ENCODE measurements at places on chromosomes 16 and 17. TPM values are rescaled to one million over a fixed set of nuclear protein-coding genes. Genes with fewer than 3 reads are reported as not detected.

DNA sequence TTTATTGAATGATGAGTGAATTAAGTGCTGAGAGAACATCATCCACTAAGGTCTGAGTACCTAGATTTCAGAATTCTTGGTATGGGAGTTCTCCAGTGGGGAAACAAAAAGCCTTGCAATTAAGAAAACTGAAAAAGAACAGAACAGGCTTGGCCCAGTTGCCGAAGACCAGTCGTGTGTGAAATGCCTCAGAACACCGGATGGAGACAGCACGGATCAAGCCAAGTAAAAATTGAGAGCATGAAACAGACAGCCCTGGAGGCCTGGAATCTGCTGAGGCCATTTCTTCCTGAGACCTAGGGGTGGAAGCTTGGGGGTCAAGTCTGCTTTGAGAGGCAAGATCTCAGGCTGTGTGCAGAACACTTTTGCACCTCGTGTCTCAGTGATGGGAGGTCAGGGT, 43.3 kb downstream of the GRIN2A start:
- no peak for DNase-seq

DNA sequence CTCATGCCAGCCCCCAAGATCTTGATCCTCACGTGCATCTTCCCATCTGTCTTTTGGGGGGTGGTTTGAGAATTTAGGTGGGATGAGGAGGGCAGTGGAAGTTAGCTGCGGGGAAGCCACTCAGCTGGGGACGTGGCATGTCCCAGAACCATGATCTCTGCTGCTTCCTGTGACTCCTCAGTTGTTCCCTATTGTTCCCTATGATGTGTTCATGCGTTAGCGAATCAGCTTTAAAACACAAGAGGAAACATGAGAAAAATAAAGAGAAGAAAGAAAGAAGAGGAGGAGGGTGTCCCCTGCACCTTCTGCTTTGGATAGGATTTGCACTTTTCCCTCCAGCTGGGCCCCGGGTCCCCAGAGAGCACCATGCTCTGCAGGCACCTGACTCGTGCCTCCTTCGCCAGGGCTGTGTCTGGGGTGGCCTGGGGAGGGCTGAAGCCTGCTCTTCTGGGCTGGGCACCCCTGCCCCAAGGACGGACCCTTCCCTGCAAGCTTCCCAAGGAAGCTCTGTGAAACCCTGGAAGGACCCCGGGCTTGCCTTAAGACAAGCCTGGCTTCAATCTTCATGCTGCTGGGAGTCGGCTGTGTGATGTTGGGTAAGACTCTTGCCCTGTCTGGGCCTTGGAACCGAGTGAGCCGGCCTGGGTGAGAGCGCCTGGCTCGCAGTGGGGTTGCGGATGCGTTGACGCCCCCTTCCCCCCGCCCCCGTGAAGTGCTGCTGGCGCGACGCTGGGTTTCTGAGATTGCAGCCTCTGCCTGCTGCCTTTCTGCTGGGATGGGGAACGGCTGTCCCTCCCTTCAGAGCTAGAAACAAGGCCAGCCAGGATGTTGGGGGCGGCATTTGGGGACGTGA, 62.8 kb upstream of the CIBAR2 start:
- DNase-seq = no peak

- no peak for DNase-seq
Observed at GRCh38 chr17:17822189-17822588, 14.6 kb downstream of the SREBF1 start.

DNA sequence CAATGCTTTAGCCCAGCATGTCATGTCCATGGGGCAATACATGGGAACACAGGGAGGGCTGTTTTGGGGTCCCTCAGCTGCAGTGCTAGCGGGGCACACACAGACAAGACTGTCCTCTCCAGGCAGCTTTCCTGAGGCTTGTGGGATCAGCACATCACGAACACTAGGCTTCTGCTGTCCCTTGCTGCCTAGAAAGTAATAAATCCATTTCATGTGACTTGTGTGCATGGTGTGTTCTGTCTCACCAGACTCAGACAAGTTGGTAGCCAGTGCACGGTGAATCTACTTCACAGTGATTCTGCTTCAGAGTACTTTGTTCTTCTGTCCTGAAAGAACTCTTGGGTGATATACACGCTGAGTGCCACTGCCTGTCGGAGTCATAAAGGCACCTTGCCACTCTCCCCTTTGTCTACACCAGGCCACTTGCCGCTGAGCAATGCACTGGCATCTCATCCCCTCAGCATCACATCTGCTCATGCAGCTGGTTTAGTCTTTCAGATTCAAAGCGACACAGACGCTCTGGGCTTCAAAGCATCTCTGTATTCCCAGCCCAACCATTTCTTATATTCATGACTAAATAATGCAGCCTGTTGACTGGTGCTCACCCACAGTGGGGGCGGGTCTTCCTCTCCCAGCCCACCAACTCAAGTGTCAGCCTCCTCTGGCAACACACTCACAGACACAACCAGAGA, 95.2 kb upstream of the COX10 start:
- peak; percentile 16 for DNase-seq

- peak; percentile 0 for DNase-seq
Observed at GRCh38 chr16:47142821-47143676, 696 bp downstream of the NETO2 start.

GRCh38 chr17:73770115-73770848, 126.0 kb upstream of the SDK2 start:
- DNase-seq = peak; percentile 95

DNA sequence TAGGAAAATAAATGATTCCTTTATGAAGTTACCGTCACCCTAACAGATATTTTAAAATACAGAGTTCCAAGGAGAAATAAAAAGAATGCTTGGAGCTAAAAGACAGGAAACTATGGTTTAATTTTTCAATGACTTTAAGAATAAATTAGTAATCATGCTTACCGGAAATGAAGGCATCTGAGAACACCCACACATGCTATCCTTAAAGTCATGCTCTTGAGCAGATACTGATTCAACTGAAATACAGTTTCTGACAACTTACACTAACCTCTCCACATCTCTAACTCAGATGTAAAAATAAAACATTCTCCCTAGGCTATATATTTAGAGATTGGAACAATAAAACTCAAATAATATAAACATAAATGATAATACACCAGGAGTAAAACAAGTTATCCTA, 7.8 kb downstream of the PSMD12 start:
- DNase-seq = no peak

DNA sequence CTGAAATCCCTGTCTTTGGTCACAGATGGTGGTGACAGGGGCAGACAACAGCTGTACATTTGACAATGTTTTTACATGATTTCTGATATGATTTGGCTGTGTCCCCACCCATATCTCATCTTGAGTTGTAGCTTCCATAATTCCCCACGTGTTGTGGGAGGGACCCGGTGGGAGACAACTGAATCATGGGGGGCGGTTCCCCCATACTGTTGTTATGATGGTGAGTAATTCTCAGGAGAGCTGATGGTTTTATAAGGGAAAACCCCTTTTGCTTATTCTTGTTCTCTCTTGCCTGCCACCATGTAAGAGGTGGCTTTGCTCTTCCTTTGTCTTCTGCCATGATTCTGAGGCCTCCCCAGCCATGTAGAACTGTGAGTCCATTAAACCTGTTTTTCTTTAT, 353.9 kb downstream of the CPPED1 start:
- DNase-seq = no peak

- DNase-seq = no peak
Observed at GRCh38 chr17:28391401-28391800, 14.6 kb downstream of the SLC46A1 start.

- no peak for DNase-seq
Observed at GRCh38 chr17:67217446-67217845, 27.6 kb downstream of the HELZ start.

- DNase-seq = no peak
Observed at GRCh38 chr17:62653002-62653825, 25.7 kb downstream of the MRC2 start.

- DNase-seq = no peak
Observed at GRCh38 chr16:57264950-57265371, 19.5 kb downstream of the PLLP start.

GRCh38 chr16:66481943-66482390, 54.9 kb downstream of the BEAN1 start:
- no peak for DNase-seq

GRCh38 chr16:53881371-53881770, 177.4 kb downstream of the FTO start:
- no peak for DNase-seq

- DNase-seq = peak; percentile 32
Observed at GRCh38 chr16:85086347-85087291, 25.7 kb downstream of the CIBAR2 start.

- DNase-seq = peak; percentile 48
Observed at GRCh38 chr17:73342050-73342522, 30.3 kb upstream of the CDC42EP4 start.

DNA sequence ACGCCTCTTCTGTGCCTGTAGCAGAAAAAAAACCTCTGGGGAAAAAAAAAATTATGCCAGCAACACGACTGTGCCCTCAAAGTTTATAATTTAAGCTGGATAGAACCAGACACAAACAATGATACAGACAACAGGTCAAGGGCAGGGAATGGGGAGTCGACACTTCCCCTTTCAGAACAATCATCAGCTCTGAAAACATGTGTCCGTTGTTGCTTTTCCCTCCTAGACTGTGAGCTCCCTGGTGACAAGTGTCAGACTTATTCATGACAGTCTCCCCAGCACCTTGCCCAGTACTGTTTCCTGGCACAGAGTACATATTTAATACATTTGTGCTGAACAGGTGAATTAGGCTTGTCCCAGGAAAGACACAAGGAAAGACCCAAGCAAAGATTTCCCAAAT, 178.3 kb downstream of the SOX9 start:
- DNase-seq = no peak

GRCh38 chr16:7372095-7372494, 39.5 kb downstream of the RBFOX1 start:
- no peak for DNase-seq

DNA sequence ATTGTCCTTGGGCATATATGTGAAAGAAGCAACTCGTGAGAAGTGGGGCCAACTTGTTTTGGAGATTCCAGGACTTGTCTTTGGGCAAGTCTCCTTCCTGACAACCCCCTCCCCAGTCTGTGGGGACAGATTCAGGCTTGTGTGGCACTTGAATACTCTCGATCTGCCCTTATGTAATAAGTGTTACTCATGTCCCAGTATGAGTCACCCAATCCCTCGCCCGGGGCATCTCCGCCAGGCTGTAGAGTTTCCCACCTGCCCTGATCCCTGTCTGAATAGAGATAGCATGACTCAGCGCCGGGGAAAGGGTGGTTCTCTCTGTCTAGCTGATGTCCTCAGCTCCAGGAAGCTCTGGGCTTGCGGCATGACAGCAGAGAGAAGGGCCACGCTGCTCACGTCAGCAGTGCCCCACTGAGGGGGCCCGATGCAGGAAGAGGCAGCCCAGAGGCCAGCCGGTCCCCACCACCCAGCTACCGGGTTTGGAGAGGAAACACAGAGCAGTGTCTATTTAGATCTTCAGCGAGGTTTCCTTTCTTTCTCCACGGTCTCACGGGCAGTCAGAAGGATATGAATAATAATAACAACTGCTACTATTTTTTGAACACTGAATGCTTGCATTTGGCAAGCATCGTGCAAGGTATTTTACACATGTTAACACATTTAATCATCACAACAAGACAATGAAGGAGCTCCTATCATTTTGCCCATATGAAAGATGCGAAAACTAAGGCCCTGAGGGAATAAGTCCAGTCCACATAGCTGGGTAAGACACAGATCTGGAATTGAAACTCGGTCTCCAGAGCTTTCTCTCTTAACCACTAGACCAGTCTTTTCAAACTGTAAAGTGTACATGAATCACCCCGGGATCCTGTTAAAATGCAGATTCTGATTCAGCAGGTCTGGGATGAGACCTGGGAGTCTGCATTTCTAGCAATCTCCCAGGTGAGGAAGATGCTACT, 426.7 kb upstream of the MAF start:
- no peak for DNase-seq

DNA sequence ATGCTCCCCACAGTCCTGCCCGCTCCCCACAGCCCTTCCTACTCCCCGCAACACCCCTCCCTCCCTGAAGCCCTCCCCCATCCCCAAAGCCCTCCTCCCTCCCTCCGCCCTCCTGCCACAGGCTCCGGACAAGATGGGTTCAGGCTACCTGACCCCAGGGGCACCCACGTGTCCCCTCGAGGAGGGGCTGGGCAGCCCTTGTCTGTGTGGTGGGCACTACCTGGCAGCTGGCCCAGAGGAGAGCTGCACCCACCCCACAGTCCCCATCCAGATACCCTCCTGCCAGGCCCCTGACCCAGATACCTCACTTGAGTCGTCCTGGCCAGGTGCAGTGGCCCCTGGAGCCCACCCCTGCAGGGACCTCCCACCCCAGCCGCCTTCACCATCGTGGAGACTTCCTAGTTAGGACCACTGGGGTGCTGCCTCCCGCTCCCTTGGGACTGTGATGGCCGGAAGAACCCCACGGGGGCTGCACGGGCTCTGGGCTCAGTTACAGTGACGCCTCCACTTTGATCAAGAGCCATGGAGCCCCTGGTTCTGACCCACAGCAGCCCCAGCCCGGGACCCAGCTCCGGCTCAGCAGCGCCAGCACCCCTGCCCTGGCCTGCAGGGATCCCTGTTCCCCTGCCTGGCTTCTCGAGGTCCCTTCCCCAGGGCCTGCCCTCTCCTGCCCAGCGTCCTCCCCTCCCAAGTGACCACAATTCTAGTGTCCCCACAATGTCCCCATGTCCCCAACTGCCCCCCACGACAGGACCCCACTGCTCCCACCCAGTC, 806 bp downstream of the PERCC1 start:
- no peak for DNase-seq

DNA sequence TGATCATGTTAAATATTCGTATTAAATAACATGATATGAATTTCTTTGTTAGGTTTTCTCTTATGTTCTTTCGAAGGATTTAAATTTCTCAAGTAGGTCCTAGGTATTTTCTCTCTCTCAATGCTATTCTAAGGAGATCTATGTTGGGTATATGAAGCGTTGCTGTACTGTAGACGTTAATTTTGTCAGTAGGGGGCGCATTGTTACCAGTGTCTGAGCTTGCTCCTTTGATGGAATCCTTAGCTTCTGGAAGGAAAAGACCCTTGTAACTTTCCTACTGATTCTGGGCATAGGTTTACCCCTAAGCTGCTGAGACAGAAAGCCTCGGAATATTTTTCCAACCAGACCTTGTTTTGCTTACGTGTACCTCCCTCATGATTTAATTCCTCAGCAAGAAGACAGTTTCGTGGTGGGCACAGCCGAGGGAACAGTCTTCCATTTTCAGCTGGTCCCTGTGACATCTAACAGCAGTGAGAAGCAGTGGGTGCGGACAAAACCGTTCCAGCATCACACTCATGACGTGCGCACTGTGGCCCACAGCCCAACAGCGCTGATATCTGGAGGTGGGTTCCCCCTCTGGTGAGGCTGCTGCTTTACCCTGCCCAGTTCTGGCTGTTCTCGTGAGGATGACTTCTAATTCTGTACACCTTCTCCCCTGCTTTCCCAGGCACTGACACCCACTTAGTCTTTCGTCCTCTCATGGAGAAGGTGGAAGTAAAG, 17.9 kb downstream of the UTP4 start:
- peak; percentile 72 for DNase-seq

GRCh38 chr17:69710926-69711325, 296.4 kb downstream of the MAP2K6 start:
- DNase-seq = no peak

The TMEM114 gene
- total RNA-seq = not detected

The SKAP1 gene
- total RNA-seq = 0.89 TPM

The CACNG4 gene
- 2.0 TPM for total RNA-seq

The KRTAP9-8 gene
- total RNA-seq = 8.5 TPM

The TMEM92 gene
- total RNA-seq = 0.20 TPM

The CLEC18C gene
- total RNA-seq = not detected

The CACNG3 gene
- not detected for total RNA-seq

The SALL1 gene
- not detected for total RNA-seq

The HASPIN gene
- 2.0 TPM for total RNA-seq

The LRRC37A3 gene
- total RNA-seq = 10.6 TPM

The MT1E gene
- total RNA-seq = 13.8 TPM

The EFCAB13 gene
- total RNA-seq = 15.1 TPM

The KRT33B gene
- 7.7 TPM for total RNA-seq

The TNFRSF12A gene
- total RNA-seq = 41.0 TPM

The CD300LG gene
- 2.5 TPM for total RNA-seq

Measured in skin of body (tissue), 3 donors.